ENCODE measurements at places on chromosomes 1 and 21.

DNA sequence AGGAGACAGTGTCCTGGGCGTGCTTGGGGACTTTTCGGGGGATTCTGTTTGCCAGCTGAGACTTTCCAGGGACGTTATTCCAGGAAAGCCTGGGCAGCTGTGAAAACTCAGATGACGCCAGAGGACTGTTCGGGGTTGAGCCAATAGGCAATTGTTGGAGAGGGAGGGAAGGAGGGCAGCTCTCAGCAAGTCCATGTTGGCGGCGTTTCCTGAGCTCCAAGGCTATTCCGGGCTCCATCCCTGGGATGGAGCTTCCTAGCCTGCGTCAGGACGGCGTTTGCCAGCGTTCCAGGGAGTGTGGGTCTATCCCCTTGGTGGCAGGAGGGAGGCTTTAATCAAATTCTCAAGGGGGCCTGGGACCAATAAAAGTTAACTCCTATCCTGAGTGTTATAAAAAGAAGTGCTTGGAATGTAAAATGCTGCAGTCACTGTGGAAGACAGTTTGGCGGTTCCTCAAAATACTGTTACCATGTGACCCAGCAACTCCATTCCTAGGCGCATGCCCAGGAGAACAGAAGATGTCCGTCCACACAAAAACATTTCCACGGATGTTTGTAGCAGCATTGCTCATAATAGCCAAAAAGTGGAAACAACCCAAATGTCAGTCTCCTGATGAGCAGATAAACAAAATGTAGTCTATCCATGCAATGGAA lies 15.2 kb downstream of the SLC27A3 start:
- DNase-seq = peak; percentile 16

DNA sequence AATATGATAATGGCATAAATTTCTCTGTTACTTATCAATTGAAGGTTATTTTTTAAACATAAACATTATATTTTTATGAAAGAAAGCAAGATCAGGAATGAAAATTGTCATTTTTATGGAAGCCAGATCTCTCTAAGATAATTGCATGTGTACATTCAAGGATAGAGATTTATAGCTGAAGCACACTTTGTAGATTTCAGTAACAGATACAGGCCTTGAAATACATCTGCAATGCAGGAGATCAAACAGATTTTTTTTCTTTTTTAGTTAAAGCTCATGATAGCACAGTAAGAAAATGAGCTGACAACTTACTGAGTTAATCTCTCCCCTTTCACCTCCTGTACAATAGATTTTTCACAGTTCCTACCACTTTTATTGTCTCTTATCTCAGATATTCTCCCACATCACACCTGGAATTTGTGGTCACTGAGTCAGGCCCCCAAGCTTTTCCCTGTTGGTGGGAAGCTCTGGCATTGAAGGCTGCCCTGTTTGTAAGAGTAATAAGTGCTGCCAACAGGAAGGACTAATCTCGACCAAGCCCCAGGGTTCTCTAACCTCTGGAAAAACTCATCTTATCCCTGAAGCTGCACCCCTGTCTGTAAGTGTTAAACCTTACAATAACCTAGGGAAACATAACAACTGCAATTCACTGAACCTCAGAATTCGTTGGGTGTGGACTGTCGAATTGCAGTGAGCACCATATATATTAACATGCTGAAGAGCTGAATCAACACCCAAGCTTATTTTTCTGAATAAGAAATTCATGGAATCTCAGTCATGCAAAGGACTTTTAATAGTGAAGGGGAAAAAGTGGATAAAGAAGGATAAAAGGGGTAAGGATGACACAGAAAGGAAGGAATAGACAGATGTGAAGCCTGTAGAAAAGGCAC lies 599.0 kb downstream of the LMO4 start:
- DNase-seq = no peak

DNA sequence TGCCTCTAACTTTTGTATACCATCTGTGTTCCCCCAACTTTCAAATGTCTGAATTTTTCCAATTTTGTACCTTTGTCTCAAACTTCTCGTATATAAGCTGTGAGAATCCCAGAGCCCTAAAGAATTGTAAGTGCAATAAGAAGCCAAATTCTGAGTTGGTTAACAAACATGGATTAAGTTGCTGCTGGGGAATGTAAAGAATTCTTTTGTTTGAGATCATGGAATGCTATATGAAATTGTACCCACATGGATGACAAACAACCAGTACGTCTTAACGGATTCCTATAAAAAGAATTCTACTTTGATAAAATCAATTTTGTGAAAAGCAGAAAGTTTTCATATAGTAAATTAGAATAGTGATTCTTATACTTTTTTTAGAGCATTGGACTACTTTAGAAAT lies 72.4 kb upstream of the CYP2J2 start:
- DNase-seq = no peak

DNA sequence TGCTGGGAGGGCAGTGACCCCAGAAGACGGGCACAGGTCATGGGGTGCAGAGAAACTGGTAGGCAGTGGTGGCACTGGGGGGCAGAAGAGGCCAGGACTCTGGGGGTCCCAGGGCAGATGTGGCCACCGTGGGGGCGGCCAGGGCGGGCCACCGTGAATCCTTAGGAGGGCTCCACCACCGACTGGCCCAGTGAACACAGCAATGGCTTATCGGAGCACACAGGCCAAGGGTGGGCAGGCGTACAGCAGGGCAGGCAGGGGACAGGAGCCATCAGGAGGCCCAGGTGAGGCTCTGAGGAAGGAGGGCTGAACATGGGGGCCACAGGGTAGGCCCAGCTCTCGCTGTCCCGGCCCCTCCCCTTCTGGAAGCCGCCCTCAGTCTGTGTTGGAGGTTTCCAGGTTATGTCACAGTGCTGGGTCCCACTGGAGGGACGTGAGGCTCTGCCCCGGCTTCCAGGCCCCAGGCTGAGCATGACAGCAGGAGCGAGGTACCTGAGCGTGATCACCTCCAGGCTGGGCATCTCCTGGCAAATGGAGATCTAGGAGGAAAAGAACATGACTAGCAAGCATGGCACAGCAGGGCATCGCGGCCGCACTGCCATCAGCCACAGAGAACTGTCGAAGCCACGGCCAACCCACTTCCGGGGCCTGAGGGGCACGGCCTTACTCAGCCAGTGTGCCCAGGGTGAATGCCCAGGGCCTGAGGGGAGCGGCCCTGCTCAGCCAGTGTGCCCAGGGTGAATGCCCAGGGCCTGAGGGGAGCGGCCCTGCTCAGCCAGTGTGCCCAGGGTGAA lies 3.7 kb downstream of the CFAP410 start:
- no peak for DNase-seq

GRCh38 chr1:29821605-29822004 lies 585.3 kb downstream of the PTPRU start:
- no peak for DNase-seq

GRCh38 chr1:181100015-181100905 lies 11.8 kb downstream of the IER5 start:
- no peak for DNase-seq

- no peak for DNase-seq
Observed at GRCh38 chr1:91712981-91713841, 172.7 kb downstream of the TGFBR3 start.

DNA sequence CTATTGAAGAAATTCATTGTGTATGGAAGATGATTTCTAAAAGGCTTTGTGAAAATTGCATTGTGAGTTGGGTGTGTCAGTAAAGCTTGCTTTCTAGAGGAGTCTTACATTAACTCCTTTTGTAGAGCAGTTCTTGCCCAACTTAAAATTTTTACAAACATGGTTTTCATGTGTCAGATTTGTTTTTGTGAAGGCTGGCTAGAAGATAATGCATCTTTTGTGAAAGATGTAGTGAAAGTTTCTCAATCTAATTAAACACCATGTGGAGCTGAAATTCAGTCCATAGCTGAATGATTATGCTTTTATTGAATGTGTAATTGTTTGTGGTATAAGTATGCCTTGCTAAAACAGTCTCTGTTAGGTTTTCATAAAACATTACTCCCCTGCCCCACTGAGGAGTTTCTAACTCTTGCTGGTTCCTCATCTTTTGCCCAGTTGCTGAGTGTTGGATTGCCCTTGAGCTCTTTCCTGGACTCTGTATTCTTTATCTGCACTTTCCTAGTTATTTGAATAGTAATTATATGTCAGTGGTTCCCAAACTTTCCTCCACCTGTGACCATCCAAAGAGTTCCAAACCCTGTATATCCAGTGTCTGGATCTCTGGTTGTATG lies 38.0 kb downstream of the KCTD3 start:
- DNase-seq = no peak

Measured in activated naive CD4-positive, alpha-beta T cell treated with anti-CD3 and anti-CD28 coated beads, Interleukin-2, amount 10 ng/mL, durations not matched to agents 7 days and 5 days (primary cell).